ENCODE measurements at places on chromosomes 13 and 19.

DNA sequence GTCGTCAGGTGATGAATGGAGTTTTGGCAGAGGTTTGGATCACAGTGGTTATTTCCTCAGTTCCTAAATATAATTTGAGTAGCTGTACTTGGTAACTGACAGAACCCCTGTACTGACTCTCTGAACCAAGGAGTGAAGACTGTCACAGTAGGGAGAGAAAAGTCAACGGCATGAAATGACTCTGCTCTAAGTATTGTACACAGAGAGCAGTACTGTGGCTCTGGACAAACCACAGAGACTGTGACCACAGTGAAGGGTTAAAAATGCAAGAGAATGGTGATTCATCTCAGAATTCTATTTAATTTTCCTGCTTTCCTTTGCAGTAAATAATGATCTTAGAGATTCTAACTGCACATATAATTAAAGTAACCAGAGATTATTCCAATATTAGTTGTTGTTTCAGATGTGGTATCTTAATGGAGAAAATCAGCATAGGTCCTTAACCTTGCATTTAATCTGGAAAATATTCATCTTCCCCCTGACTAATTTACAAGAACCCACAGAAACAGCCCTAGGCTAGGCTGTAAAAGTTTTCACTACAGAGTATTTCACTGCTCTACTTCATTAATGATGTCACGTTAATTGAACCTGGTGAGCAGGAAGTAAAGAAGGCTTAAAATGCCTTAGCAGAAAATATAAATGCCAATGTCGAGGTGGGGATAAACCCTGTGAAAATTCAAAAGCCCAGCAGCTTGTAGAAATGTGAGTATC lies 221.9 kb downstream of the LIG4 start:
- DNase-seq, result no peak

GRCh38 chr13:51286135-51287002 lies 53.1 kb upstream of the SERPINE3 start:
- DNase-seq, result peak; percentile 17

DNA sequence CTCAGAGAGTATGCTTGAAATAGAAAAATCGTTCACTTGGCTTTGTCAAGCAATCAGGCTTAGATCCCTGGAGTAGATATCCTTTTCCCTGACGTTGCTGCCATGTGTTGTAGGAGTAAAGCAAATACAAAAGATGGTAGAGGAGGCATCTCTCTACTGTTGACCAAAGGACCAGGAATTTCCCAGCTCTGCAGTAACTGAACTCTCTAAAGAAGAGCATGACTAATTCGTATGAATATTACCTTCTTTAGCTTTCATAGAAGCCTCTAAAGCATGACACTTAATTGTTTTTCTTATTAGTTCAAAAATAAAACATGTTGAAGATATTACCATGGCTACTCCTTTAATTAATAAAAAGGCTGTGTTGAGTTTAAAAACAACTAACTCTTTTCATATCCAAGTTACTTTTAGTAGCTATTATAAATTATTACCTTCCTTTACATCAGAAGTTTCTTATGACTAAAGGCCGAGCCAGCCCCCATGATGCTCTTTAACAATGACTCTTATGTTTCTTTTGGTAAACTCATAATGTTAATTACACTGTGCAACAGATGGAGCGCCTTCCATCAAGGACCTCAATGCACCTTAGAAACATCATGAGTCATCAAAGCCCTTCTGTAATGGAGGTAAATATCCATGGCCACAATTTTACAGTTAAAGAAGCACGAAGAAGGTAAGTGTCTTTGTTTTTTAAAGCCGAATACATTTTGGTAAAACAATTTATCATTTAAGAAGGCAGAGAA lies 352.4 kb downstream of the KLF5 start:
- DNase-seq, result no peak

- no peak for DNase-seq
Observed at GRCh38 chr13:27679396-27679795, 57.7 kb downstream of the POLR1D start.

DNA sequence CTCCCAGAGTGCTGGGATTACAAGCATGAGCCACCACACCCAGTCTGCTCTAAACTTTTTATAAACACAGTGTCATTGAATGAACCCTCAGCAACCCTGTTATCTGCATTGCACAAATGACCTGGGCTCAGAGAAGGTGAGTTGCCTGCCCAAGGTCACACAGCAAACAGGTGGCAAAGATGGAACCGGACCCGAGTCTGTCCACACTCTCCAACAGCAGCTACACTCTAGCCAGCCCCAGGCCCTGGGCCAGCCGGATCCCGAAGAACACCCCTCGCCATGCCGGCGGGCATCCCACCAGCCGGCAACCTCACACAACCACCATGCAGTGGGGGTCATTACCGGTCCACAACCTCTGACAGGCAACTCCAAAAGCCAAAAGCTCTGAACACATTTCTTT lies 14.5 kb downstream of the ERCC2 start:
- no peak for DNase-seq
